Karpas-422 (cell line): ENCODE measurements at places on chromosomes 7 and 10. TPM values are rescaled to one million over a fixed set of nuclear protein-coding genes. Genes with fewer than 3 reads are reported as not detected.

Gene AKR1C8
- not detected in 2 replicates for total RNA-seq

Gene SYNPO2L
- not detected in 2 replicates for total RNA-seq

Gene CNNM1
- not detected in 2 replicates for total RNA-seq

Gene TRIP6
- 19.5 and 30.5 TPM in 2 replicates for total RNA-seq

Gene HSPA12A
- total RNA-seq, result 0.07 TPM in 2 replicates

Gene RBM17
- total RNA-seq, result 72.5 and 96.5 TPM in 2 replicates

Gene FGFBP3
- 0.22 and 0.71 TPM in 2 replicates for total RNA-seq

Gene SRRM3
- total RNA-seq, result not detected in 2 replicates

Gene AGAP6
- 12.0 and 17.1 TPM in 2 replicates for total RNA-seq

Gene EFCAB10
- total RNA-seq, result not detected in 2 replicates

Gene GPR141
- not detected in 2 replicates for total RNA-seq

Gene KCNK18
- not detected in 2 replicates for total RNA-seq

Gene TMEM168
- total RNA-seq, result 27.4 and 32.0 TPM in 2 replicates

Gene CALML5
- total RNA-seq, result not detected in 2 replicates

Gene PROSER2
- not detected in 2 replicates for total RNA-seq

Gene GIMAP4
- total RNA-seq, result not detected in 2 replicates
